Left lung (tissue), 14 donors: ENCODE measurements at places on chromosomes 3 and 15. TPM values are rescaled to one million over a fixed set of nuclear protein-coding genes. Genes with fewer than 3 reads are reported as not detected.
A peak's percentile ranks its signal among the peaks of the same experiment; 100 is the strongest.

GRCh38 chr15:84911879-84912660 lies 27.6 kb downstream of the SLC28A1 start:
- DNase-seq, result peak; percentile 80
- H3K36me3 ChIP-seq, result no peaks in the 10 kb centered on the region
- H3K4me1 ChIP-seq, result peaks cover 3% of the 10 kb centered on the region
- no peak overlapping the region for H3K4me3 ChIP-seq
- H3K27ac ChIP-seq, result peak overlapping the region; percentile 48

GRCh38 chr15:78621810-78622402 lies 1.1 kb upstream of the CHRNA3 start:
- H3K36me3 ChIP-seq, result no peaks in the 10 kb centered on the region
- no peak overlapping the region for H3K27ac ChIP-seq
- H3K27me3 ChIP-seq, result peaks cover 67% of the 10 kb centered on the region
- H3K4me1 ChIP-seq, result peaks cover 15% of the 10 kb centered on the region
- DNase-seq, result no peak
- H3K4me3 ChIP-seq, result no peak overlapping the region

DNA sequence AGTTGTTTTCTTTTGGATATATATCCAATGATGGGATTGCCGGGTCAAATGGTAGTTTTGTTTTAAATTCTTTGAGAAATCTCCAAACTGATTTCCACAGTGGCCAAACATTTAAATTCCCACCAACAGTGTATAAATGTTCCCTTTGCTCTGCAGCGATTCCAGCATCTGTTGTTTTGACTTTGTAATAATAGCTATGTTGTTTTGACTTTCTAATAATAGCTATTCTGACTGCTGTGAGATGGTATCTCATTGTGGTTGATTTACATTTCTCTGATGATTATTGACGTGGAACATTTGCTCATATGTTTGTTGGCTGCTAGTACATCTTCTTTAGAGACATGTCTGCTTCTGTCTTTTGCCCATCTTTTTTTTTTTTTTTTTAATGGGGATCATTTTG lies 332.2 kb upstream of the GBE1 start:
- no peak for DNase-seq
- no peaks in the 10 kb centered on the region for H3K36me3 ChIP-seq
- H3K27ac ChIP-seq, result no peak overlapping the region
- no peaks in the 10 kb centered on the region for H3K4me1 ChIP-seq

- no peaks in the 10 kb centered on the region for H3K27me3 ChIP-seq
- DNase-seq, result no peak
- no peaks in the 10 kb centered on the region for H3K4me1 ChIP-seq
- no peaks in the 10 kb centered on the region for H3K36me3 ChIP-seq
- no peak overlapping the region for H3K27ac ChIP-seq
Observed at GRCh38 chr15:78323693-78324092, 16.5 kb upstream of the CRABP1 start.

DNA sequence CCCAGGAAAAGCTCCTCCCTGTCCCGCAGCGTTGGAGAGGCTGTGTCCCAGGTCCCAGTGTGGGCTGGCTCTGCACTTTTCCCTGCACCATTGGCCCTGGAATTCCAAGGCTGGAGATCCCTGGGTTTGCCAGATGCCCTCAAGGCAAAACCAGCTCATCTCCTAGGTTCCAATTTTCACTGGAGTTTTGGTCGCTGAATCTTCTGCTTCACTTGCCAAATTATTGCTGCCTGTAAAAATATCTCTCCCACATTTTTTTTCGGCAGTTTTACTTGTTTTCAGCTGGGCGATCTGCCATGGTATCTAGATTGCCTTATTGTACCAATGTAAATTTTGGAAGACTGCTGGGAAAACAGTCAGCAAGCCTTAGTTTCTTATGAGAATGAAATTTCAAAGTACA lies 150.9 kb upstream of the ATP10A start:
- DNase-seq, result no peak
- no peak overlapping the region for H3K27ac ChIP-seq
- H3K4me1 ChIP-seq, result no peaks in the 10 kb centered on the region

DNA sequence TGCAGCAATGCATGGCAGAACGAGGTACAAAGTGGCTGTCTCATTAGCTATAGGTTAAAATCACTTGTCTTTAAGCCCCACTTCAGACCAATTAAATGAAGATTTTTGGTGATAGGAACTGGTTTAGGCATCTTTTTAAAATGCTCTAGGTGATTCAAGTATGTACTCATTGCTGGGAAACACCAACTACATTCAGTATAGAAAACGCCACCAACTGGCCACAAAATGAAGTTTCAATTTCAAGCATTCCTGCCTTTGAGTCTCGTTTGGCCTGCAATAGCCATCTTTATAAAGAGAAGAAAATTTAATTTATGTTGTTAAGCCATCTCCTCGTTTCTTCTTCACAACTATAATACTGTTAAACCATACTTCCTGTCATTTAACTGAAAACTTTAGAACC lies 587.9 kb downstream of the GBE1 start:
- H3K36me3 ChIP-seq, result no peaks in the 10 kb centered on the region
- DNase-seq, result no peak
- H3K27me3 ChIP-seq, result no peaks in the 10 kb centered on the region
- no peaks in the 10 kb centered on the region for H3K4me1 ChIP-seq
- H3K4me3 ChIP-seq, result no peak overlapping the region

- no peak overlapping the region for H3K4me3 ChIP-seq
- no peaks in the 10 kb centered on the region for H3K27me3 ChIP-seq
- H3K36me3 ChIP-seq, result no peaks in the 10 kb centered on the region
- H3K4me1 ChIP-seq, result peaks cover 7% of the 10 kb centered on the region
- DNase-seq, result peak; percentile 75
Observed at GRCh38 chr3:37985637-37986320, 4.8 kb upstream of the VILL start.

GRCh38 chr3:66394753-66395249 lies 106.0 kb downstream of the LRIG1 start:
- no peaks in the 10 kb centered on the region for H3K27me3 ChIP-seq
- no peak overlapping the region for H3K27ac ChIP-seq
- H3K36me3 ChIP-seq, result peaks cover 54% of the 10 kb centered on the region

The FSTL1 gene
- total RNA-seq, result 530 TPM

The MRPS22 gene
- total RNA-seq, result 28.4 TPM

The NPAP1 gene
- not detected for total RNA-seq

The PLCH1 gene
- 9.6 TPM for total RNA-seq

The CHST2 gene
- 7.7 TPM for total RNA-seq
